ENCODE measurements at places on chromosomes 12 and 14.

GRCh38 chr12:27952510-27952909 lies 20.0 kb downstream of the PTHLH start:
- DNase-seq: no peak

- DNase-seq: no peak
Measured at GRCh38 chr14:35571598-35571997, 37.6 kb downstream of the INSM2 start.

- no peak for DNase-seq
Measured at GRCh38 chr14:60488175-60488574, 2.3 kb upstream of the C14orf39 start.

GRCh38 chr12:32402946-32403345 lies 3.6 kb downstream of the FGD4 start:
- no peak for DNase-seq

DNA sequence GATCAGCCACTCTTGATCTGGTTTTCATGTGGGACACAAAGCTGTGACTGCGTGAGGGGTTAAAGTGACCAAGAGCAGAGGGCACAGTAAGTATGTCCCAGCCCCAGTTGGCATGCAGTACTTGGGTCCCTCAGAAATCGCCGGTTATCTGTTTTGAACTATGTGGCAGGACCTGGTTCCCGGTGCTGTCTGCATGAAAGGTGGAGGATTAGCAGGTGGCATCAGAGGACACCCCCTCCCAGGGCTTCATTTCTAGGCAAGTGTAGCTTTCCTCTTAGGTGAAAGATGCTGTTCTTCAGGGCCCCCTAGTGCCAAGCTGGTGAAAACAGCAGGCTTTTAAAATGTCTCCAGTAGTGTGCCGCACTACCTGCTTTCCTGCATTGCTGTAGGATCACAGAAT lies 57.1 kb downstream of the ATG14 start:
- DNase-seq: peak; percentile 56

GRCh38 chr12:19434538-19434937 lies 4.8 kb upstream of the AEBP2 start:
- no peak for DNase-seq

GRCh38 chr14:79118291-79118690 lies 948.1 kb downstream of the NRXN3 start:
- DNase-seq: no peak

- DNase-seq: peak; percentile 10
Measured at GRCh38 chr14:21917699-21918436, 244.2 kb upstream of the OR4E1 start.

DNA sequence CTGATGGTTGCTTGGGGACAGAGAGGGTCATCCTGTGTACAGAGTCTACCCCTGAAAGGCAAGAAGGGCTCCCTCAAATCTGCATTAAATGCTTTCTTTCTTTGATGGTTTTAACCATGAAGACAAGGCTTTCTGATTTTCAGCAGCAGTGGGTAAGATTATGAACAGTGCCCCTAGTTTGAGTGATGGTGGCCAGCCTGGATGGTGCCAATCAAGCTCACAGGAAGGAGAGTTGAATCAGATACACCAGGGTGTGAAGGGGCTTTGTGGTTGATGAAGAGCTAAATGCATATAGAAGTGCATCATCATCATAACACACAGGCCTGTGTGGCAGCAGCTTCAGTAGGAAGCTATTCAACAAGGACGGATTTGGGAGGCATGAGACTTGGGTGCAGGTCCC lies 5.7 kb downstream of the KRT85 start:
- no peak for DNase-seq

GRCh38 chr14:83019744-83020414 lies 1486.2 kb upstream of the SEL1L start:
- DNase-seq: no peak

DNA sequence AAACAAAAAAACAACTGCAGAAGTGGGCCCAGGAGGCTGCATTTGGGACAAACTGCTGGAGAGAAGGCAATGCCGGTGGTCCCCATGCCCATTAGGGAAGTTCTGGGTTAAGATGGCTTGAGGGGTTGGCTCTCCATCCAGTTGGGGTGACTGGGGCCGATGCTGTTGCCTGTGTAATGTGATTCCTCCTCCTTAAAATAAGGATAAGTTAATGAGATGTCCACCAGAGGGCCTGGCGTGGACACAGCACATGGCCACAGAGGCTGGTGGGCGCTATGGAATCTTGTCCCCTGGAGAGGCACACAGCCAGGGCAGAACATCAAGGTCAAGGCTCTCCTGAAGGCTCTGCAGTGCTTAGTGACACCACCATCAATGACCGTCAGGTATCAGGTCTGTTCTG lies 1.0 kb upstream of the TESC start:
- DNase-seq: peak; percentile 21

- DNase-seq: peak; percentile 85
Measured at GRCh38 chr14:71588028-71588427, 344.2 kb upstream of the RGS6 start.

- no peak for DNase-seq
Measured at GRCh38 chr12:131988054-131988796, 38.5 kb downstream of the EP400 start.

DNA sequence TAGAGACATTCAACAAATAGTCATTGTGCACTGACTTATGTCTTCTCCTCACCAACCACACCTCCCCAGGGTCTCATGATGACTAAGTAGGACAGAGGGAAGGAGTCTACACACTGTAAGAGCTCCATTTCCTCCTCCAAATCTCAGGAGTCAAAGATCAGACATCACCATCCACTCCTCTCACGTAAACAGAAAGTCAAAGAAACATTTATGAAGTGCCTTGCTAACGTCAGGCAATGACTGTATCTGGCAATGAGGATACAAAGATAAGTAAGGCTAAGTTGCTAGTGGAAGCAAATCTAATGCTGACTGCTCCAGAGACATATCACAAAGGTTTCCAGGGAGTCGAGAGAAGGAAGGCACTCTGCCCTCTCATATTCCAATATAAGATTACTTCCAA lies 88.9 kb downstream of the SLC2A13 start:
- DNase-seq: no peak

DNA sequence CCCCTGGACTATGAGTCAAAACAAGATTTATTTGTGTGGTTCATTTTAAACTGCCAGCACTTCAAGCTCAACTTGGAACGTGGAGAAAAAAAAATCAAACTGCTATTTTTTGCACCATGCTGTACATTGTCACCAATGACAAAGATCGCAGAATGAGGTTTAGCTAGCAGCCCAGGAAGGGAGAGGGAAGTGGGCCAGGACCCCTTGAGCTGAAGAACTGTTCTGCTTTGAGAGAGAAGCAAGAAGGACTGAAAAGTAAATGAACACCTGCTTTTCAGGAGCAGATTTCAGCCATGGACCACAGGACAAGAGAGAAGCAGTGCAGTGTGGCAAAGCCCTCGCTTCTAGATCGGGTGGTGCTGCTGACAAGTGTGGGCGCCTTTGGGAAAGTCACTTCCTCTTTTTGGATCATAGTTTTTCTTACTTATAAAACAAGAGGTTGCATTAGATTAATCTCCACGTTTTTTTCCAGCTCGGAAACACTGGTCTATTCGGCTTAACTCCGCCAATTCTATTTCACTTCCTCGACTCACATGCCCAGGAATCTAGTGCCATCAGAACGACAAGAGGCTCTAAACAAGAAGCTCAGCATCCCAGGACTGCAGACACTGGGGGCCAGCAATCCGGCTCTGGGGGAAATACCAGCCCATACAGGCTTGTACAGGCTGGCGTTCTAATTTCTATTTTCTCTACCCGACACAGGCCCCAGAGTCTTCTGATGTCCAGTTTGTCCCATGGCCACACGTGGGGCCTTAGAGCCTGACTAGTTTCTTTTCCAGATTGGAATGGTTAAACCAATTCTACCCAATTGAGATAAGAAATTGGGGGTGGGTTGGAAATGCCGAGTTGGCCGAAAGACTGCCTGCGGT lies 129.9 kb downstream of the CRACR2A start:
- no peak for DNase-seq

DNA sequence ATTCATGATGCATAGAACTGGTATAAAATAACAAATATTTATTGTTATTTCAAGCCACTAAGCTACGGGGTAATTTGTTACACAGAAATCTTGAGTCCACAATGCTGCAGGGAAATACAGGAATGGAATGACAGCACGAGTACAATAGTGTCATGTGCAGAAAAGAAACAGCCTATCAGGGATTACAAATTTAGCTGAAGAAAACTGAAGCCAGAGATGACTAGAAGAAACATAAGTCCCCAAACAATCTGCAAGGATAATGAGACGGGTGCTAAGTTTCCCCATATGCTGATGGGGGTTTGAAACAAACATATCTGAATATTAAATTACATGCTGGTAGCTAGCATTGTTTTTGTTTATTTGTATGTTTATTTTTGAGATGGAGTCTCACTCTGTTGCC lies 8.9 kb downstream of the ARMH4 start:
- no peak for DNase-seq

- peak; percentile 92 for DNase-seq
Measured at GRCh38 chr12:2384533-2385351, 332.0 kb downstream of the CACNA1C start.

GRCh38 chr12:74491374-74491773 lies 46.3 kb upstream of the ATXN7L3B start:
- DNase-seq: no peak

DNA sequence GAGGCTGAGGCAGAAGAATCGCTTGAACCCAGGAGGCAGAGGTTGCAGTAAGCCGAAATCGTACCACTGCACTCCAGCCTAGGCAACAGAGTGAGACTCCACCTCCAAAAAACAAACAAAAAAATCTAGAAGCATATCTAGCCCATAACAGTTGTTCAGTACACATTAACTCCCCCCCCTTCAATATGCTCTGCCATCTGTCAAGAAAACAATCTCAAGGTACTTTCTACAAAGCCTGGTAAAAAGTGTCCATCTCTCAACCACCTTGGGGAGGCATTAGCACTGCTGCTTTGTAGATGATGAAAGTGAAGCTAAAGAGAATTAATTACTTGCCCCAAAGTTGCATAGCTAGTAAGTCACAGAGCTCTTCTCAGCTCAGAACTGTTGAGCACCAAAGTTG lies 24.9 kb downstream of the LGALS3 start:
- no peak for DNase-seq
